Globus pallidus (tissue), 1 donor: ENCODE measurements at places on chromosomes 3 and 15.
A peak's percentile ranks its signal among the peaks of the same experiment; 100 is the strongest.

DNA sequence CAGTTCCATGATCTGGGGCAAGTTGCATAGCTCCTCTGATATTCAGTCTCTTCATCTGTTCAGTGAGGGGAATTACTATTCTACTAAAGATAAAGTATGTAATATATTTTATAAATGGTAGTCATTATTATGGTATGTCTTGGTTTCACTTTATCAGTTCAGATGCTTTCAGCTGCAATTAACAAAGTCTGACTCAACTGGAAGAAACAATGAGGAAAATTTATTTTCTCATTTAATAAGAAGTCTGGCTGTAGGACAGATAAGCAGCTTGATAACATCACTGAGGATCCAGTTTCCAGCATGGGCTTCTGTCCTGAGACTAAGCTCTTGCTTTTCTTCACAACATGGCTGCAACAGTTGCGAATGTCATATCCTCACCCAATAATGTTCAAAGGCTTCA, 354.3 kb upstream of the TRIM42 start:
- DNase-seq: no peak

- no peak for DNase-seq
These were observed 5.0 kb downstream of the MEX3B start for GRCh38 chr15:82040862-82041261.

DNA sequence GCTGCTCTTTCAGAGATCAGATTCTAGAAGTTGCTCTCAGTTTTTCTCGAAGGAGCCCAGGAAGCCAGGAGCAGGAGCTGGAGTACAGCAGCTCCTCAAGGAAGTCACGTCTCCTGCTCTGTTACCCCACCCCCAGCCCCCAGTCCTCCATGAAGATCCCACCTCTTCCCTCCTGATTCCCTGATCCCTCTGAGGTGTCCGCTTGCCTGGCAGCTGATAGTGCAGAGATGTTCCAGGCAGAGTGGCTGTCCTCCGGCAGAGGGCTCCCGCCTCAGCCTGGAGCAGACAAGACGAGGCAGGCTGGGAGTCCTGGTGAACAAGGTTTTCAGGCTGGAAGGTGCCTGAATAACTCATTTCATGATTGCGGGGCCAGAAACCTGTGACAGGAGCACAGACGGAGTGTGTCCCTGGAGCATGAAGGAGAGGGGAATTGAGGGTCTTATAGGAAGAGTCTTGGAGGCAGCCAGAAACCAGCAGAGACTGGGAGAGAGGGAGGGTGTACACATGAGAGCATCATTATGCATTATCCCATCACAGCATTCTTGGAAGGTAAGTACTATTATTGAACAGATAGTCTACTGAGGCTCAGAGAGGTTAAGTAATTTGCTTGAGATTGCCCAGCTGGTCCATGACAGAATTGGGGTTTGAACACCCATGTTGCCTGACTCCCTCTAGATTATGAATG, 1.2 kb downstream of the HRH1 start:
- peak; percentile 33 for DNase-seq

DNA sequence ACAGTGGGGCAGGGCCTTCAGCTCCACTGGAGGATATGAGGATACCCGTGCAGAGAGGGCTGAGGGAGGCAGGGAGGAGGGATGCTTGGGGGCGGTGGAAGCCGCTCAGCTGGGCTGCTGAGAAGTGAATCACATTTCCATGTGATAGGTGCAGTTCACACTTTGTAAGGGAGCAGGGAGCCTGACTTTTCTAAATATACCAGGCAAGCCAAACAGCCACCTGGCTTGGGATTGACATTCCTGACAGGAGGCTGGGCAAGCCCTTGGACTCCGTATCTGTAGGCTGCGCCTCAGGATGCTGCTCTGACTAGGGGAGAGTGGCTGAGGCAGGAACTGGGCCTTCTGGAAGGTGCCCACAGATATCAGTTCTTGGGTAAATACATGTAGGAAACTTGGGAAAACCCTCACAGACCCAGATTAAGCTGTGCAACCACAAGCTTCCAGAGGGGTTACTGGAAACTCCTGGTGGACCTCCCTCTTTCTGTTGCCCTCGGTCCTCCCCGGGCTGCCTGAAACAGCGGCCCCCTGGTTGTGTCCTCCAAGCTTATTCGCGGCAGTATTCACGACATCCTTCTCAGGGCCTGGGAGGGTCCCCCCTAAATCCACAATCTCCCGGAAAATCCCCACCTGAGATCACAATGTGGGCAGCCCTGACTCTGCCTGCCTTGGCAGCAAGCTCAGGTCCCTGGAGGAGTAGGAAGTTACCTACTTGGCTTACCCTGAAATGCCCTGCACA, 33.0 kb upstream of the ADCY5 start:
- DNase-seq: no peak

DNA sequence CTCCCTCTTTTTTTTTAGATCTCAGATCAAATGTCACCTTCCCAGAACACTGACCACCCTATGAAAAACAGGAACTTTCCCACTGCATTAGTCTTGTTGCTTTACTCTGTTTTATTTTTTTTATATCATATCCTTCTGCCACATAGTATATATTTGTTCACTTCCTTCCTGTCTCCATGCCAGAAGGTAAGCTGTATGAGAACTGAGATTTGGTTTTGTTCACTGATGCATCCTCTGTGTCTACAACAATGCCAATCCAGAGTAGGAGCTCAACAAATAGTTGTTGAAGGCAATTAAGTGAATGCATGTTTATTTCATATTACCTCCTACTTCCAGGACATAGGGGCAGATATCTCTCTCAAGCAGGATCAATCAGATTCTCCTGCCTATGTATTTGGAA, 114.4 kb downstream of the TPRG1 start:
- no peak for DNase-seq

- no peak for DNase-seq
These were observed 5.8 kb upstream of the GLCE start for GRCh38 chr15:69154684-69155083.

GRCh38 chr3:47715928-47716327, 65.8 kb downstream of the SMARCC1 start:
- no peak for DNase-seq

DNA sequence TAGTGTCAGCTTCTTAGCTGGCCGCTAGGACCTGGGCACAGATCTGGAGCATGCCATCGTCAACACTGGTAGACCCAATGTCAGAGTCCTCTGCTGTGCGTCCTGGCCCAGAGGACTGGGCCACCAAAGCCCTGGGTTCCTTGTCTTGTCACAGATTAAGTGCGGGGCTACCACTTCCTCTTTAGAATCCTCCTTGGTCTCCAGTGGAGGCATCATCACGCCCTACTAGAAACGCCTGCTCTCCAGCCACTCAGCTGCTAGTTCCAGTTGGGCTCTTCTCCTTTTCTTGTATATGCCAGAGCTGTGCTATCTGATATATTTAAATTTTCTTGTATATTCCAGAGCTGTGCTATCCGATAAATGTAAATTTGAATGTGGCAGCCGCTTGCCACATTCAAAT, 11.2 kb downstream of the PPCDC start:
- no peak for DNase-seq

DNA sequence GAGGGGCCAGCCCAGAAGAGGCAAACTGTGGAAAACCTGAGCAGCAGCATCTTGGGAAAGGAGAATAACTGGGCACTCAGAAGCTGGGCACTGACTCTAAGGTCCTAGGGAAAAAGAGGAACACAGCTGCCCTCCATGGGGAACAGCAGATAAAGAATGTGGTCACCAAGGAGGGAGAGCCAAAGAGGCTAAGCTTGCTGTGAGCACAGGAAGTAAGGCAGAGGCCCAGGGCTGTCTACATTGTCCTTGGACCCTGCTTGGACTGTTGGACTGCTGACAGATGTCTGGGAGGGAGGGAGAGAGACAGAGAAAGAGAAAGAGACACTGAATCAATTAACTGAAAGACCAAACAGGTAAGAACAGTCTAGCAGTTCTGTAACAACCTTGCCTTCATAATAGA, 4.5 kb upstream of the MNS1 start:
- no peak for DNase-seq
